ENCODE measurements at places on chromosomes 3 and 15. TPM values are rescaled to one million over a fixed set of nuclear protein-coding genes. Genes with fewer than 3 reads are reported as not detected.

The SYNPR gene
- not detected for total RNA-seq

DNA sequence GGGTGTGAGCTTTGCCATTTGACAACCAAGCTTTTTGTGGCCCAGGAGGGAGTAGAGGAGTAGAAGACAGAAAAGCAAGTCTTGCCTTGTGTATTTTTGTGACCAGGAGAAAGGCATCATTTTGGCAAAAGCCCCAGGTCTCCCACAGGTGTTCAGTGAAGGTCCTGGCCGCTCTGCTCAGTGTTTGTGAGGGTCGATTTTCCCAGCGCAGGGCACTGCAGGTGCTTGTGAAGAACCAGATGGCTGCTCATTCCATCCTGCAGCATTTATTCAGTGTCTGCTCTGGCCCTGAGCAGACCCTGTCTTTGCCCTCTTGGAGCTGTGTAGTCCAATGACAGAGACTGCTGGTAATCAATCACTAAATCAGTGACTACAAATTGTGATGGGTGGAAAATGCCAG, 19.5 kb downstream of the TRAK1 start:
- no peak for DNase-seq

DNA sequence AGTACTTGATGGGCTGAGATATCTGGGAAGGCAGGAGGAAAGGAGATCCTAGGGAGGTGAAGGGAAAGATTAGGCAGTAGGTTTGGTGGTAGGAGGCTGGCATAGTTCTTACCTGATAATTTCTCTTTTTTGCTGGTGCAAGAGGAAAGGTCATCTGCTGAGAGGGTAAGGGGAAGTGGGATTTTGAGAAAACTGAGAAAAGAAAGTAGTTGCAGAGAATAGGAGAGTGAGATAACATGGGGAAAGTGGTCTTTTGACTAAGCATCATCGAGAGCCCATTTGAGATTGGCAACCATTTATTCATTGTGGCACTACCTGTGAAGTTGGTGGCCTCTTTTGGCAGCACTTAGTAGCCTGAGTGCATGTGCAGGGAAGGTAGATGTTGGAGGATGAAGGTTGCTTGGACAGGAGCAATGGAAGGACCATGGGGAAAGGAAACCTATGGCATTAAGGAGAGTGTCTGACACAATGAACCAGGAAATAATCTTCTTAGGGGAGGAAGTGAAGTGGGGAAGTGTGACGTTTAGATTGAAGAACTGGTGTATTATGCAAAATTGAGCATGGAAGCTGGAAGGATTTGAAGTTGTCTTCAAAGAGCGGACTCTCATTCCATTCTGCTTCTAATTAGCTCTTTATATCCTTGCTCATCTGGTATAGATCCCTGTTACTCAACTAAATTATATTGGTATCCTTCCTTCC, 21.9 kb upstream of the USP13 start:
- no peak for DNase-seq

DNA sequence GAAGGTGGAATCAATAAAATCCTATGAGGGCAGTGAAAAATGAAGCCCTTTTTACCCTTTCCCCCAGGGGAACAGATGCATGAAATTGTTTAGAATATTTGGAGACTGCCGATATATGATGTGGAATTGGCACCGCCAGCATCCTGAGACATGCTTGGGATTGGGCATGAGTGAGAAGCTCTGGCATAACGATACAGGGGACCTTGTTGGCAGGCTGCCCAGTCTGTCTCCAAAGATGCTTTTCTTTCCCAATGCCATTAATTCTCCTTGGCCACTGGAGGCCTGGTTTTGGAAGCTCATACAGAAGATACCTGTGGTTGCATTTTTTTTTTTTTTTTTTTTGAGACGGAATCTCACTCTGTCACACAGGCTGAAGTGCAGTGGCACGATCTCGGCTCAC, 800.6 kb upstream of the LMCD1 start:
- DNase-seq, result no peak
